ENCODE measurements at places on chromosomes 3 and 15. TPM values are rescaled to one million over a fixed set of nuclear protein-coding genes. Genes with fewer than 3 reads are reported as not detected.

The AMT gene
- 15.4 TPM for polyA plus RNA-seq

DNA sequence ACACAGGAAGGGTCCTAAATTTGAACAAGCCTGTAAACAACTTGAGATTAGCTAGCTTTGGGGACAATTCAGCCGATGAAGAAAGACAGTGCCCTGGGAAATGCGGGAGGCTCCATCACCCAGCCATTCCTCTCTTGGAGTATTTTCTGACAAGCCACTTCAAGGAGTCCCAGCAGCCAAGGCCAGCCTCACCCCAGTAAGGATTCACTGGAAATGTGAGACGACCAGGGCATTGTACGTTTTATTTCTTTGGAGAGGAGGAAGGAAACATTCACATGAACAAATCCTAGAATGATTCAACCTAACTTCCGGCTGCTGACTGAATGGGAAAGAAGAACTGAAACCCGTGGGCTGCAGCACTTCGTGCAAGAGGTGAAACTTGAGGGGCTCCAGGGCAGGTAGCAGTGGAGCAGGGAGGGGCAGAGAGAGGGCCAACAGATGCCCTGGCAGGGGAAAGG is 116.4 kb upstream of the ARHGEF3 start:
- peaks cover 7% of the 10 kb centered on the region for H3K27me3 ChIP-seq
- DNase-seq = no peak
- H3K4me1 ChIP-seq = no peaks in the 10 kb centered on the region

GRCh38 chr3:42612217-42612616 is 11.7 kb downstream of the NKTR start:
- no peaks in the 10 kb centered on the region for H3K27me3 ChIP-seq
- no peak overlapping the region for H3K27ac ChIP-seq
- no peak for DNase-seq
- no peak overlapping the region for H3K4me3 ChIP-seq
- H3K36me3 ChIP-seq = peaks cover 2% of the 10 kb centered on the region

- no peaks in the 10 kb centered on the region for H3K36me3 ChIP-seq
- H3K4me1 ChIP-seq = no peaks in the 10 kb centered on the region
- H3K27ac ChIP-seq = no peak within 1 kb of the TSS
- peak within 1 kb of the TSS; percentile 18 for H3K4me3 ChIP-seq
- peak; percentile 4 for DNase-seq
Measured at GRCh38 chr3:115623044-115623868, at the start of gene GAP43. Gene GAP43 (plus strand): TSS chr3:115623510. CDS start chr3:115623690, 180 bp downstream.

DNA sequence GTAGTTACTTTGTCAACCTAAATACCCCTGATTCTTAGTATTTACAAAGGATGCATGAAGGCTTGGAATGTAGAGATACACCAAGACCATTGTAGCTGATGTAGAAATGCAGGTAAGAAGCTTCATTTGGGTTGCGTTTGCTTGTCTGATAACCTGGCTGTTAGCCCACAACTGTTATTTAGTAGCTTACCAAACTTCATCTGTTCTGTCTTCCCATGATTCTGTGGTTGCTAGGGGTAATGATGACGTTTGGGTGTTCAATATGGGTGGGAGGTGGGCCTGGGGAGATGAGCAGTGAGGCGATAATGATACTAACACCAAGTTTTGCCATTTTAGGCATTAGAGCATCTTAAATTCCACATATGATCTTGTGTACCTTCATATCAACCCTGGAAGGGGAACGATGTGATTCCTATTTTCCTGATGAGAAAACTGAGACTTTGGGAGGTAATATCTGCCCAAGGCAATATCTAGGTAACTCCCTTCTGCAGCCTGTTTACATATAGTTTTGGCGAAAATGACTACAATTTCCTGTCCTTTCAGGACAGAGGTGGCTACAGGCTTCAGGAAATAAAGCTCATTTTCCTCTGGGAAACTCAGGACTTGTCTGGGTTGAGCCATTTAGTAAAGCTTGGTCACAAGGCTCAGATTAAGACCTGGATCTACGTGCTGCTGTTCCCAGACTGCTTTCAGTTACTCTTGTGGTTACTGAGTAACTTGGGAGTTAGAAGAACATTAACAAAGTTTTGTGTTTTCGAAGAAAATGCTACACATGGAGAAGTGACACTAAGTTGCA is 26.8 kb downstream of the FNDC3B start:
- DNase-seq = peak; percentile 73
- peaks cover 3% of the 10 kb centered on the region for H3K4me1 ChIP-seq
- no peaks in the 10 kb centered on the region for H3K27me3 ChIP-seq
- no peak overlapping the region for H3K4me3 ChIP-seq
- peaks cover 3% of the 10 kb centered on the region for H3K36me3 ChIP-seq
- H3K27ac ChIP-seq = peak overlapping the region; percentile 72

All from small intestine (tissue), 16 donors.